ENCODE measurements at places on chromosomes 12 and 14.

- DNase-seq: no peak
These were observed 10.2 kb downstream of the ERG28 start for GRCh38 chr14:75650253-75651058.

DNA sequence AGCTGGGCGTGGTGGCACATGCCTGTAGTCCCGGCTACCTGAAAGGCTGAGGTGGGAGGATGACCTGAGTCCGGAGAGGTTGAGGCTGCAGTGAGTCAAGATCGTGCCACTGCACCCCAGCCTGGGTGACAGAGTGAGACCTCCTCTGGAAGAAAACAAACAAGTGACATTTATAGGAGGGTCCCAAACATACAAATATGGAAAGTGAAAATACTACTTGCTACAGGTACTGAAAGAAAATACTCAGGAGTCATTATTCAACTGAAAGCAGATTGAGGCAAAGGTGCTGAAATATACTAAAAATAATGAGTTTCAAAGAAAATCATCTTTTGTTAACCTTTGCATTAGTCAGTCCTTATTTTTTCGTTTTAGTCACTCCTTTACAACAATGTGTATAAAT lies 53.5 kb downstream of the ETV6 start:
- no peak for DNase-seq

GRCh38 chr12:50914872-50915484 lies 37.4 kb upstream of the HIGD1C start:
- no peak for DNase-seq

- no peak for DNase-seq
These were observed 12.1 kb downstream of the SIRT4 start for GRCh38 chr12:120314220-120314619.

GRCh38 chr12:23221066-23221465 lies 596.1 kb downstream of the ETNK1 start:
- no peak for DNase-seq

GRCh38 chr14:49306152-49306751 lies 279.9 kb downstream of the RPS29 start:
- DNase-seq: peak; percentile 43

GRCh38 chr12:120739031-120739762 lies 13.6 kb downstream of the ACADS start:
- DNase-seq: no peak

GRCh38 chr14:101932673-101933072 lies 31.7 kb upstream of the DYNC1H1 start:
- no peak for DNase-seq

GRCh38 chr12:21683115-21683514 lies 25.5 kb upstream of the LDHB start:
- DNase-seq: no peak

DNA sequence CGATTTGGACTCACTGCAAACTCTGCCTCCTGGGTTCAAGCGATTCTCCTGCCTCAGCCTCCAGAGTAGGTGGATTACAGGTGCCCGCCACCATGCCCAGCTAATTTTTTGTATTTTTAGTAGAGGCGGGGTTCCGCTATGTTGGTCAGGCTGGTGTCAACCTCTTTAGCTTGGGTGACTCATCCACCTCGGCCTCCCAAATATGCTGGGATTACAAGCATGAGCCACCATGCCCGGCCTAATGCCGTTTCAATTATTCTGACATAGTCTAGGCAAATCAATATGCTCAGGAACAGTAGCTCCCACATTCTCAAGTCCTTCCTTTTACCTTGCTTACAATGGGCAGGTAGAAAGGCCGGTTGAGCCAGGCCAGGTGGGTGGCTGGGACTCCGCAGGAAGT lies 82.0 kb upstream of the EEA1 start:
- no peak for DNase-seq

DNA sequence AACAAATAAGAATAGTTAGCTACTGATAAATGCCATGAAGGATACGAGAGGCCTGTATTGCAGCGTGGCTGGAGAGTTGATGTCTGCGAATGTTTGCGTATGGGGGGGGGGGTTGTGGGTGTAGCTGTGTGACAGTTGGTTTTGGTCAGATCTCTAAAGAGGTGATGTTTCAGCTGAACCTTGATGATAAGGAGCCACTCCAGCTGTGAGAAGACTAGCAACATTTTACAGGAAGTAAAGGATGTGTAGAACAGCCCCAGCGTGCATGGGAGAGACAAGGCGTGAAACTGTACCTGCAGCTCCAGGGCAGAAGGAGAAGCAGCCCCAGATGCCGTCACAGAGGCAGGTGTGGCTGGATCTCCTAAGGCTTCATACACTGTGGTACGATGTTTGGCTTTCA lies 416.9 kb downstream of the TMEM132D start:
- DNase-seq: no peak

- DNase-seq: no peak
These were observed 182.9 kb downstream of the EXOC5 start for GRCh38 chr14:57085801-57086200.

DNA sequence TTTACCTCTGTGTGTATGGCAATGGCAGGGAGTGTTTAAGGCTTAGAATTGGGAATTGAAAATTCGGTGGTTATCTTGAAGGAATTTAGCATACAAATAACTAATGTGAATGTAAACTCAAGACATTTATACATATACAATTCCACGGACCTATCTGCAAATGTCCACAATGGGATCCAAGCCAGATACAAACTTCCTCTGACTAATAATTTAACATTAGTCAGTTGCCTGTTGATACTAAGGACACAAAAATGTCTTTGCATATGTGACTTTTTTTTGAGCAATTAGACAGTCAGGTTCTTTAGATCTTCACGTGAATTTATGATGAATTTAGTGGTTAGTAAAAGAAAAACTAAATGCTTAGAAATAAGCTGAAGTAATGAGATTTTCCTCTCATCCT lies 40.5 kb downstream of the ESR2 start:
- no peak for DNase-seq

DNA sequence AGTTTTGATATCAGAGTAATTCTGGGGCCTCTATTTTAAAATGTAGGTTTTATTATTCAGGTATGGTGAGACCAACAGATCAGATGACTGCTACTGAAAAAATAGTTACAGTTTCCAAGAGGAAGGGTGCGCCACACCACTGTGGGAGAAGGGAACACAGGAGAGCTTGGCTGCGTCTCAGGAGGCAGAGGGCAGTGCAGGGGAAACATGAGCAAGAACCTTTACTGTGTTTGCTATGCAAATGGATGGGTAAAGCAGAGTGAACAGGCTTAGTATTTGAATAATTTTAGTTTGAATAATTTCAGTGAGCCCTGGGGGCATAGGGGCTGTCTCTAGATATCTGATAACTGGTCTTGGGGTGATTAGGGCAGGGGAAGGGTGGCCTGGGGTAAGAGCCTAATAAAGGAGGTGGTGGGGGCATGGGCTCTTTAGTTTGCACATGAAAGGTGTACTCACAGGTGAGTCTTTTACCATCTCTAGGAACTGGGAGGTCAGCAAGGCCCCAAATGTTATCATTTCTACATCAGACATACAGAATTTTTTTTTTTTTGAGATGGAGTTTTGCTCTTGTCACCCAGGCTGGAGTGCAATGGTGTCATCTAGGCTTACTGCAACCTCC lies 196.8 kb upstream of the NEDD1 start:
- DNase-seq: no peak

GRCh38 chr12:67648521-67649260 lies at the start of gene DYRK2:
Gene DYRK2, plus strand, starts transcription at chr12:67648745. Its CDS starts 389 bp downstream, at chr12:67649134.
- DNase-seq: peak; percentile 76

DNA sequence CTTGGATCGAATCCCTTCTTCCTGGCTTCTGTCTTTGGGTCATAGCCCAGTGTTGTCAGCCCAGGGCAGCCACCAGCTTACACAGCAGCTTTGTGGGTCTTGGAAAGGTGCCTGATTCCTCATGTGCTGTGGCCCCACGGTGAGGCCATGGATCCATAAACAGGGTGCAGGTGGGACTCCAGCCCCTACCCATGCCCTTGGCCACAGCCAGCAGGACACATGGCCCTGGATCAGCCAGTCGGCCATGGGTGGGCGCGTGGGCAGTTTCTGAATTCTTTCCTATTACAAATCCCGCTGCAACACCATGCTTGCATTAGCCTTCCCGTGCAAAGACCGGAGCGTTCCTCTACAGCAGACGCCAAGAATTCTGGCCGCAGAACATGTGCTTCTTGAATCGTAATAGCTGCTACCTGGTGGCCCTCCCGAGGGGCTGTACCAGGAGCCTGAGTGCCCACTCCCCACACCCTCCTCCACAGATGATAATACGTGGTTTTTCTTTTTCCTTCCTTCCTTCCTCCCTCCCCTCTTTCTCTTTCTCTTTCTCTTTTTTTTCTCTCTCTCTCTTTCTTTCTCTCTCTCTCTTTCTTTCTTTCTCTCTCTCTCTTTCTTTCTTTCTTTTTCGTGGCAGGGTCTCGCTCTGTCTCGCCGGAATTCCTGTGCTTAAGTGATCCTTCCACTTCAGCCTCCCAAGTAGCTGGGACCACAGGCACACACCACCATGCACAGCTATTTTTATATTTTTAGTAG lies 2.9 kb upstream of the MMP17 start:
- no peak for DNase-seq

DNA sequence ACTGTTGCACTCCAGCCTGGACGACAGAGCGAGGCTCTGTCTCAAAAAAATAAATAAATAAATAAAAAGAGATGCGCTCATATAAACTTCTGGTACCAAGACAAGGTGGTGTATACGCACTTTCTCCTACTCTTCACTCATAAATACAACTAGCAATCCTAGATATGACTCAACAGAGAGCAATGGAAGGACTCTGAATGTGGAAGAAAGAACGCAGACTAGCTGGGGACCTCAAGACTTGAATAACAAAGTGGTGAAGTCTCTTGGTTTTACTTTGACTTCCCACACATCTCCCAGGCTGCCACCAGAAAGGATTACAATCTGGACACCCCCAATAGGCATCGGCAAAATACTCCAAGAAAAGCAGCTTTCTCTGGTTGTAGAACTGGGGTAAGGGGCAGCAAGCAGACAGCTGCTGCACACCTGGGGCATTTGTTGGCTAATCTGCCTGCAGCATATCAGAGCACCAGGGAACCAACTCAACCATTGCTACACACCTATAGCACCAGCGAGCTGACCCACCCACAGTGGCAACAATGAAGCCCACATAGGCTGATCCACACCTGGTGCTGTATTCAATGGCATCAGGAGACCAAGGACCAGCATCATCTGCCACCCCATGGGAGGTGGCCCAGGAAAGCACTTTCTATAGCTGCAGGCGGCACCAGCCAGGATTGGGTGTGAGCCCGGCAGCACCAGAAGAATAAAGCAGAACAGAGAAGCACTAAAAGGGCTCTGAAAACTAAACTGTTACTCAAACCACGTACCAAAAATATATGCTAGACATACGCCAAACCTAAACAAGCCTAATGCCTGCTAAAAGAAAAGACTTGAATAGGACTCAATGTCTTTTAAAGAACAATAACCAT lies 1231.7 kb upstream of the TMEM132C start:
- DNase-seq: no peak

- no peak for DNase-seq
These were observed 69.5 kb upstream of the ZDHHC17 start for GRCh38 chr12:76694369-76694768.

DNA sequence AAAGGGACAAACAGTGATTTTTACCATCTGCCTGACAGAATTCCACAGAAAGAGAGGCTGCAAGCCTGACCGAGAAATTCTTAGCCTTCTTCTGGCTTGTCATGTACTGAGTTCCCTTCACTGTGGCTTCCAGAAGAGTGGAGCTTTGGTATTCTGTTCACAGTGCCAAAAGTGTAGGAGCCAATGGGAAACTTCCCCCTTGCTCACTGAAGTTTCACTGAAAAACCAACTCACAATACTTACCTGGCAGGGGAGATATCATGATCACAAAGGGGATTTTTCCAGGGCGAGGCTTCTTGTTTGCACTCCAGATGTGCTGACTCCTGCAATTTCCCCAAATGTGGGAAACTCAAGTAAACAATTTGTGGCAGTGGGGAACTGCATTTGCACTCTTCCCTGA lies 31.7 kb upstream of the MMP19 start:
- DNase-seq: no peak

- no peak for DNase-seq
These were observed 12.3 kb upstream of the ATP5MC2 start for GRCh38 chr12:53688134-53688533.

- no peak for DNase-seq
These were observed 16.1 kb downstream of the BIN2 start for GRCh38 chr12:51307655-51308593.

DNA sequence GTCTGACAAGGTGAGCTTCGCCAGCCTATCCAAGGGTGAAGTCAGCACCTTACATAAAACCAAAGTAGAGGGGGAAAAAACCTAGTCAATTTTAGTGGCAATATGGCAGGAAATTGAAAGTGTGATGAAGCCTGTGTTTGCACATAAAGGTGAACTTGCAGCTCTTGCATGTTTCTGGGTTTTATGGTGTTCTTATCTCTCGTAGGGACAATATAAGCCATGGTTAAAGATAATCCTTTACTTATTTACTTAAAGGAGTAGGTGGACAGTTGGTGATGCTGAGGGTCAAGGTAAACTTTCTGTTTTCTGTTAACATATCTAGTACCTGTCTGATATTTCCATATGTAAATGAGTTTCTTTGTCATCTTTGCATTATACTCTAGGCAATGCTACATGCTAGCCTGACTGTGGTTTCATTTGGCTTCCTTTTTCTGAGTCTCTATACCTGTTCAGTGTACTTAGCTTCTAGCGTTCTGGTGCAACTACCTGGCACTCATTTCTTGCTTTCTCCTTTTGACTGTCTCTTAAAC lies 32.8 kb downstream of the CCDC91 start:
- no peak for DNase-seq

- DNase-seq: no peak
These were observed 265.6 kb downstream of the TMEM117 start for GRCh38 chr12:44101475-44101874.

GRCh38 chr14:104576232-104576969 lies 3.2 kb upstream of the C14orf180 start:
- no peak for DNase-seq

- no peak for DNase-seq
These were observed 122.3 kb downstream of the EML1 start for GRCh38 chr14:99915305-99916090.

DNA sequence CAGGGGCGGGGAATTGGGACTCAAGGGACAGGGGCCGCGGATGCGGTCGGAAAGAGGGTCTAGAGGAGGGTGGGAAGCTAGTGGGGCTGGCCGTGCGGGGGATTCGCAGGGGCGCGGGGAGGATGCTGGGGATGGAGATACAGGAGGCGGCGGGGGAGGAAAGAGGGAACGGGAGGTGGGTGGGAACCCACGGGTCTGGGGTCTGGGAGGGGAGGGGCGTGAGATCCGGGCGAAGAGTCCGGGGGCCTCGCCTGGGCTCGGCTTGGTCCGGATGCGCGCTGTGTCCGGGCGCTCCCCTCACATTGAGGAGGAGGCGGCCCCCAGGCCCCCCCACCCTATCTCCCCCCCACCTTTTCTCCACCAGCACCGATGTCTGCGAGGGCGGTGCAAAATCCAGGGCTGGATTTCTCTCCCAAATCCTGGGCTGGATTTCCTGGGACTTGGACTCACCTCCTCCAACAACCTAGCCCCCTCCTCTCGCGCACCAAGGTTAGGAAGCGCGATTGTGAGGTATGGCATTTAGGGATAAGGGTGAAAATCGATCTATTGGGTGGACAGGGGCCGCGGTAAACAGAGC lies at the start of gene AGAP2:
TSS of gene AGAP2 (minus strand) at position 82 of the 577 bp plus-strand sequence. CDS start 496 bp downstream, outside the sequence.
- no peak for DNase-seq

All from KBM-7 (cell line).